Activated naive CD4-positive, alpha-beta T cell treated with Interleukin-2 at 50 U/mL for 16 hours (primary cell): ENCODE measurements at places on chromosomes 6 and 20.

DNA sequence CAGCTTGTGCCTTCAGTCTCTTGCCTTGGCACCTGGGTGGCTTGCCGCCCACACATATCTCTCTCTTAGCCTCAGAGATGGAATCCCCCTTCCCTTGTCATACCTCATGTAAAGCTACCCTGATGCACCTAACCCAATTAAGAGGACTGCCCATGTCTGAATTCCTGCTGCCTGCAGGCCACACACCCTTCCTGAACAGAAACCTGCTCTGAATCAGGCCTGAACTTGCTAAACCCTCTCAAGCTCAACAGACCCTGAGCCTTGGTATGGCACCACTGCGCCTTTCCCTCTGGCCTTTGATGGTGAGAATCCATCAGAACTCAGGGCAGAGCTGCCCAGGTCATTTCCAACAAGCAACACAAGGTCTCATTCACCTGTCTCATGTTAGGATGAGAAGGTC lies 5.2 kb downstream of the RAET1G start:
- DNase-seq: no peak

DNA sequence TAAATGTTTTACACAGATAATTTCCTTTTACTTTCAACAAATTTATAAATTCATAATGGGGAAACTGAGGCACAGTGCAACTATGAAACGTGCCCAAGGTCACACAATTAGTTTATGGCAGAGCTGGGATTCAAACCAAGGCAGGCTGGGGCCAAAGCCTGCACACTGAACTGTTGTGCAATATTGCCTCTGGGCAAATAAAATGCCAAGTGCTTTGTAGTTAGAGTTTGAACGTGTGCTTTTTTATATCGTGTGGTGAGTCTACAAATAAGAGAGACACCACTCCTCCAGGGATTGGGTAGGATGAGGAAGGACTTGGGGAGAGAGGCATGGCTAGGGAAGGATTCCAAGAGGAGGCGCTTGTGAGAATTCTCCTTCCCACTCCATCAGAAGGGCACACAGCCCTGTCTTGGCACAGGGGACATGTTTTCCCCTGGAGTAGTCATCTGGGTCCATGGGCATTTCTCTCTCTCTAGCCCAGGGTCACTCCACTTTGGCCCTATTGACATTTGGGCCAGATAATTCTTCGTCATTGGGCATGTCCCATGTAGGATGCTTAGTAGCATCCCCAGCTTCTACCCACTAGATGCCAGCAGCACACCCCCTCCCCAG lies 2.8 kb upstream of the CDH22 start:
- DNase-seq: no peak

DNA sequence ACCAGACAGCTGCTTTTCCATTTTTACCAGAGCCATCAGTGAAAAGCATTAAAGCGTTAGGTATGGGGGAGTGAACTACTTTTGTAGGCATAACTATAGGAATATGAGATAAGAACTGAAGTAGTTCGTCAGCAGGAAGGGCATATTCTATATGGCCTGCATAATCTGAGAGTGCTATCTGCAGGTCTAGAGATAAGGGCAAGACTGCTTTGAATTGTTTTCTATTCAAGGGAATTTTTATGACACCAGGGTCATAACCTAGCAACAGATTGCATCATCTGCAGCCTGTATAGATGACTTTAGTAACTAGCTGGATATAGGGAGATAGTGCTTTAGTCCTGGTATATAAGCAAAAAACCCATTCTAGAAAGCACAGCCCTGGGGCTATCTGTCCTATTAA lies 437.3 kb upstream of the HTR1E start:
- DNase-seq: no peak

DNA sequence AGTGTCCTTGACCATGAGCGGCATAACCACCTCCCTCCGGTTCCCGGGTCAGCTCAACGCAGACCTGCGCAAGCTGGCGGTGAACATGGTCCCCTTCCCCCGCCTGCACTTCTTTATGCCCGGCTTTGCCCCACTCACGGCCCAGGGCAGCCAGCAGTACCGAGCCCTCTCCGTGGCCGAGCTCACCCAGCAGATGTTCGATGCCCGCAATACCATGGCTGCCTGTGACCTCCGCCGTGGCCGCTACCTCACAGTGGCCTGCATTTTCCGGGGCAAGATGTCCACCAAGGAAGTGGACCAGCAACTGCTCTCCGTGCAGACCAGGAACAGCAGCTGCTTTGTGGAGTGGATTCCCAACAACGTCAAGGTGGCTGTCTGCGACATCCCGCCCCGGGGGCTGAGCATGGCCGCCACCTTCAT lies 4.9 kb downstream of the TUBB1 start:
- no peak for DNase-seq

DNA sequence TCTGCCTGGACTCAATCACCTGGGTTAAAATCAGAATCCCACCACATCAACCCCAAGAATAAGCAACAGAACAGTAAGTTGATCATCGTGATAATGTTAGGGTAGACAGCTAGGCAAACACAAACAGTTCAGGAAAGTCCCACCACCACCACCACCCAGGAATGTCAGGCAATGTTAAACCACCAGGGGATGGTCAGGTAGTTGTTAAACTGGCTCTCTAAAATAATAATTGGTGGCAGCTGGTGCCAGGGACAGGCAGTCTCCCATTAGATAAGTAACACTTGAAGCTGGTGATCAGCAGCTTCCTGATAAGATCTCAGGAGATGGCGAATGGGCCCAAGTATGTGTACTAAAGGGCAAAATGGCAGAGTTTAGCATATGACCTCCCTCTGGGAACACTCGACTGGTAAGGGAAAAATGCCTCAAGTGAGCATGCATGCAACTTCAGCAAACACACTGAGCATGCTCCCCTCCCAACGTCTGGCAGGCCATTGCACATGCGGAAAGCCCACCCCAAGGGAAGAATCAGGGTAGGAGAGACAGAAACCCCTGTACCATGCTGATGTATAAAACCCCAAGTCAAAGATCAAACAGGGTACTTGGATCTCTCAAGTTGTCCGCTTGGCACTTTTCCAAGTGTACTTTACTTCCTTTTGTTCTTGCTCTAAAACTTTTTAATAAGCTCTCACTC lies 66.6 kb downstream of the IPCEF1 start:
- DNase-seq: no peak

DNA sequence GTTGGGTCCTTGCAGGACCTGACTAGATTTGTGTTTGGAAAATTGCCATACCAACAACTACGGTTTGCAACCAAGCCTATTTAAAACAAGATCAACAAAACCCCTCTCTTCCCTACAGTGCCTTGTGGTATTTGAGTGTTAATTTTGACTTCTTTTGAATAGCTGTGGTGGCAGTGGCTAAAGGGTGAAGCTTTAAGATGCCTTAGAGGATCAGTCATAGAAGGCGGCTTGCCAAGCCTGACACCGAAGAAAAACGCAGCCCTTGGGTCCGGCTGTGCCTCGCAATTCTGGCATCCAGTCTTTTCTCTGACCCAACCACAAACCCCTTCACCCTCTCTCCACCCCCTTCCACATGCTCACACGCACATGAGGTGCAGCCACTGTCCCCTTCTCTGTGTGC lies 32.6 kb downstream of the BMP6 start:
- DNase-seq: no peak

DNA sequence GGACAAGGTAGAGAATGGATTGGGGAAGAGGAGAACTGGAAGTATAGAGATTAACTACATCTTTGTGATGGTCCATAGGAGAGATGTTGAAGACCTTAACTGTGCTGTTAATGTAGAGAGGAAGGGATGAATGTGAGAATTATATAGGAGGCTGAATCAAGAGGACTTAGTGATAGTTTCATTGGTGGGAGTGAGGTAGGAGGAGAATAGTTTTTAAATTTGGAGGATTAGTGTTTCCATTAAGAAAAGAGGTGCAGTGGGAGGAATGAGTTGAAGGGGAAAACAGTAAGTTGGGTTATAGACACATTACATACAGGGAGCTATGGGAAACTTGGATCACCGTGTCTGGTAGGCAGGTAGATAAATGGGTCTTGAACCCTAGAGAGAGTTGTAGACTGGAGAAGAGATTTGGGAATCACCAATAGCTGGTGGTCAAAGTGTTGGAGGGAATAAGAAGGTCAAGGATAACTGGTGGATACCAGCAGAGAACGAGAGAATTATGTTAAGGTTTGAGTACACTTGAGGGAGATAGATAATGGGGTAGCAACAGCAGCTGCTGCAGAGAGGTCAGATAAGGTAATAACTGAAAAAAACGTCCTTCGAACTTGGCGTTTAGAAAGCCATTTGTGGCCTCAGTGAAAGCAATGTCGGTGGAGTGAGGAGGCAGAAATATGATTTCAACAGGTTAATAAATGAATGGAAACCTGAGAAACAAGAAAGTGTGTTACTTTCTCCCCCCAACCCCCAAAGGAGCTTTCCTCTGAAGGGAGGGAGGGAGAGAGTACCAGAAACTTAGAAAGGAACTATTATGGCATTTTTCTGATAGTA lies 3.1 kb downstream of the C6orf89 start:
- no peak for DNase-seq

- no peak for DNase-seq
Observed at GRCh38 chr6:43510827-43511163, 649 bp upstream of the LRRC73 start.

GRCh38 chr20:10728873-10729670 lies 55.3 kb upstream of the JAG1 start:
- no peak for DNase-seq

GRCh38 chr6:13711733-13712598 lies at the start of gene RANBP9:
RANBP9 (minus strand) TSS chr6:13711835; CDS start chr6:13711505, 330 bp downstream.
- peak; percentile 87 for DNase-seq

GRCh38 chr6:70289299-70289698 lies 13.6 kb downstream of the COL9A1 start:
- DNase-seq: no peak

DNA sequence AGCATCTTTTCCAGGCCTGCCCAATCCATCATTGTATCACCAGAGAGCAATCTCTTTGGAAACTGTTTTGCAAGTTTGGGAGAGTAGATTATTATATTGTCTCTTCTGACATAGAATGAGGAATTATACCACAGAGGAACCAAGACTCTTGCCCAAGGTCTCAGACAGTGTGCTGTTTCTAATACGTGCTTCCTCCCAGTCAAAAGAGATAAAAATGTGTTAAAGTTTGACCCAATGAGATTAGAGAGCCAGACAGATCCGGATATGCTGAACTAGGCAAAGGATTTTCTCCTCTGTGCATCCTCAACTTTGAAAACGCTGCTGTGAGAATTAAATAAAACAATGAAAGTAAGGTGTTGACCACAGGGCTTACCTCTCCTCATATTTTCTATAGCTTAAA lies 18.6 kb upstream of the NT5E start:
- no peak for DNase-seq

DNA sequence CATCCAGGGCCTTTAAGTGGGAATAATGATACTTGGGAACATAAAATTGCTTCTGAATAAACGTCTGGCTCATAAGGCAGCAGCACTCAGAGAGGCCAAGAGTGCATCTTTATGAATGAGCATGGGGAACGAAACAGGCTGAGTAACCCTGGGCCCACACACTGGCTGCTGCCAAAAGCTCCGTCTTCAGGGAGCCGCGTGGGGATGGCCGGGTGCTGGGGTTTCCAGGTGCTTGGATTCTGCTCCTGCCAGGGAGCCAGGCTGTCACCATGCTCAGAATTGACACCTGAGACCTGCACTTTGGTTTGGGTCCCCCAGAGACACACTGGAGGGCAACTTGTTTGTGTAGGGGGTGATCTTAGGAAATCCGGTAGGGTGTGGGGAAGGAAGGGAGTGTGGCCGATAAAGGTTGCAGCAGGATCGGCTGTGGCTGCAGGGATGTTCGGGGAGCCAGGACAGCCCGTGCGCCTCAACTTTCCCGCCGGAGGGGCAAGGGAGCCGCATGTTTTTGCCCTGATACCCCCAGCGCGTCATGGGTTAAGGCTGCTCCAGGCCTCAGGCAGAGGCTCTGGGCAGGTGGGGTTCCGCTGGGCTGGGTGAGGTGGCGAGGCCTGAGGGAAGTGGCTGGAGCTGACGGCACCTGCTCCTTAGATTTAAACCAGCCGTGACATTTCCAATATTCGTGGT lies 101.8 kb downstream of the YTHDF1 start:
- no peak for DNase-seq

DNA sequence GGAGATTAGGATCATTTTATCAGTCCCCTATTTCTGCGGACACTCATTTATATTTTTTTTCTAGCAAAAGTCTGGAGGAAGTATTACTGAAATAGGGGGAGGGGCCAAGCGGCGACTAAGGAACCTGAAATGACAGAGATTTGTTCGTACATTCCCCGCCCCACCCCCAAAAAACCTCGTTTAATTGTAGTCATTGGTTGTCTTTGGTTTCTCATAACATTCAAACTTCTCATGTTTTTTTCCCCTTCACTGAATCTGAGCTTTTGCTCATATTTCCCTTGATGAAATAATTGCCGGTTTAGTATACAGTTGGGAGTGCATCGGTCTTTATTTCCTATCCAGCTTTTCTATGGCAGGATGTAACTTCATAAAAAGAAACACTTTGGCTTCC lies 768 bp upstream of the FYN start:
- DNase-seq: peak; percentile 74

DNA sequence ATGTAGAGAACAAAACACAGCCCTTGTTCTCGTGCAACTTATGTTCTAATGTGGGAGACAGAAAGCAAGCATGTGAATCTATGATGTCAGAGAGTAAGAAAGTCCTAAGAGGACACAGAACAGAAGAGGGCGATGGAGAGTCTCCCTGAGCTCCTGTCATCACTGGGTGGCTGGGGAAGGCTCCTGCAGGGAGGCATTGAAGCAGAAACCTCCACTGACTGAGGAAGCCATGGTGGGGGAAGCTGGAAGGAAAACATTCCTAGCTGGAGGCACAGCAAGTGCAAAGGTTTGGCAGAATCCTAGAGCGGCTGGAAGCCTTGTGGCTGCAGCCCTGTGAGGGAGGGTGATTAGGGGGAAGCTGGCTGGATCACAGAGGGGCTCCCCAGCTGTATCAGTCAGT lies 248.0 kb downstream of the CDH26 start:
- no peak for DNase-seq

- DNase-seq: no peak
Observed at GRCh38 chr20:2619961-2620595, 32.4 kb upstream of the NOP56 start.

- no peak for DNase-seq
Observed at GRCh38 chr6:6604566-6604965, 16.0 kb downstream of the LY86 start.

DNA sequence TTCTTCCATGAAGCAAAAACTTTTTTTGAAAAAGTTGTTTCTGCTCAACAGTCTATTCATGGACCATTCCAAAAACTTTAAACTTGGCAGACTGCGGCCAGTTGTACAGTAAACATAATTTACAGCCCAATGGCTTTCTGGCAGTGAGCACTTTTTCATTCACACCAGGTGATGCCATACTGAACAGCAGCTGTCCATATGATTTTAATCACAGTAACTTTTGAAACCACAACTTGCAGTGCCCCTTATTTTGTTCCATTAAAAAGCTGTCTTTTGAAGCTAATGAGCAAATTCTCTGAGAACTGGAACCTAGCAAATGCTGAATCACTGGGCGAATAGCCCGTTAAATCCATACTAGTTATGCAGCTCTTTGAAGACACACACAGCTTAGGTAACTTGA lies 576.6 kb downstream of the PTPRT start:
- no peak for DNase-seq

- DNase-seq: no peak
Observed at GRCh38 chr6:22363714-22364239, 66.9 kb upstream of the PRL start.
